ENCODE measurements at places on chromosomes 6 and 20.

- DNase-seq: peak; percentile 21
Measured at GRCh38 chr6:88008831-88009231, 38.8 kb upstream of the SPACA1 start.

DNA sequence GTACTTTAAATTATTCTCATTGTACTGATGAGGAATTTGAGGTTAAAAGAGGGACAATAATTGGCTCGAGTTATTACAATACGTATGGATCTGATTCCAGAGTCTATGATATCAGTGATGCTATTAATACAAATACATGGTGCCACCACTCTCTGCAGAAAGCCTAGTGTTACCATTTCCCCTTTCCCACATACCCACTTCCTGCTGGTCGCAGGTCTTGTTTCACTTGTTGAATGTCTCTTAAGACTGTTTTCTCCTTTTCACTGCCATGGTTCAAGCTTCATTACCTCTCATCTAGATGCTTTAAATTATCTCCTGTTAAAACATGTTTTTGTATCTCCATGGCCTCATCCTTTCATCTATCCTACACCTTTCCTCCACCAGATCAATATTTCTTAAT, 62.0 kb downstream of the FHL5 start:
- no peak for DNase-seq

GRCh38 chr6:10163203-10163962, 251.5 kb downstream of the TFAP2A start:
- DNase-seq: no peak

DNA sequence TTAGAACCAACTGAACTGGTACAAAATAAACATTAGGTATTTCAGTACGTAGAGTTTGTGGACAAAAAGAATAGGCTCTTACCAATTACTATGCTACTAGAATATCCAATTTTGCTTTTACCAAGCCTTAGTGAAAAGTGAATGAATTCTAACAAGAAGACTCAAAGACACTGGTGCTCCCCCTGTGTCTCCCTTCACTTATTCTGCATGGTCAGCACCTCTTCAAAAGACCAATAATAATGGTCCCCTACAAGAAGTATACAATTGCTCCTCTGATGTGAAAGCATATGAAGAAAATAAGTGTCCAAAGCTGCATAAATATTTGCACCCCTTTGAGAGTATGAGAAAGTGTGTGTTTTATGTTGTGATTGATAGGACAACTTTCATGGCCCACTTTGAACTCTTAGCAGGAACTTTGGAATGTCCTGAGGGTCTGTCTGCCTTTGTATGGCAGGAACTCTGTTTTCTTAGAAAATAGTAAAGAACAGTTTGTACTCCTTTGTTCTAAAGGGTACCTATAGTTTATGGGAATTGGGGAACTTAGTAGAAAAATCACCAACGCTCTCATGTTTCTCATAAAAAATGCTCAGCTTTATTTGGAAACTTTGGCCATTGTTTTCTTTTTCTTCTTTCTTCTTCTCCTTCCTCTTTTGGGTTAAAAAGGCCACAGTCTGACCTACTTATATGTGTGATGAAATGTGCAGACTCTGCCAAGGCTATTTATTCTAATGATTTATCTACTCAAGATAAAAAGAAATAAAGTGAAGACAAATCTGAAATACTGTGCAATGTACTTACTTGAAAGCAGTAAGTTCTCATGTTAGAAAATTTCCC, 352.4 kb downstream of the LAMA2 start:
- DNase-seq: peak; percentile 37

DNA sequence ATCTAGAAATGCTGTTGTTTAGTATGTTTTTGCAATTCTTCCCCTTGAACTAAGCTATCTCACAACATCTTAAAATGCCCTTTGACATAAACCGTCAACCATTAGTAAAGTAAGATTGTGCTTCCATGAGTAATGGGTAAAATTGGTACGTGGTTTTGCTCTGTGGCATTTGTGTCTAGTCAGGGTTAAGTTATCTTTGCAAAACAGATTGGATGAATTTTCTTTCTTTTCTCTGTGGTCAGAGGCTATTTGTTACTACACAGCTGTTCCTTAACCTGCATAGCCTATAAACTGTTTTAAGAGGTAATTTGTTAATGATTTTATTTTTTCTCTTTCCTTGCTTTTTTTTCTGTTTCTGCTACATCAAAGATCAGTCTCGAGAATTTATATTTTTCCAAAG, 75.4 kb downstream of the RPP40 start:
- peak; percentile 84 for DNase-seq

- DNase-seq: no peak
Measured at GRCh38 chr6:11811644-11812264, 33.2 kb upstream of the ADTRP start.

DNA sequence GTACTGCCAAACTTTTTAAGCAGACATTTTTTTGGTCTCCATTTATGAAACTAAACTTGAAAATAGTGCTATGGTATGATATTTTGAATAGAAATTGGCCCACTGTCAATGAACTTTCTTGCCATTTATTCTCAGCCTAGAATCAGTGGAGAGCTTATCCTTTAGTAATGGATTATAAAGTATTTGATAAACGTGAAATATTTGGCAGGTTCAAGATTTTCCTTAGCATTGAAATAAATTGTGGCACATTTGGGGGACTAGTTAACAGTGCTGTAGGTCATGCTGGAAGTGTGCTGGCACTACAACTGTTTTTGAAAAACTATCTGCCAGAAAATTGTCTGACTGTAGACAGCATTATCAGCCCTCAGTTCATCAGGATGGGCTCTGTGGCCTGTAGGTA, 2.1 kb downstream of the PRSS35 start:
- DNase-seq: no peak

GRCh38 chr6:341914-342831, 49.4 kb upstream of the IRF4 start:
- DNase-seq: no peak

GRCh38 chr6:124396361-124396760, 565.9 kb upstream of the RNF217 start:
- DNase-seq: no peak

- DNase-seq: no peak
Measured at GRCh38 chr6:74807674-74808073, 398.2 kb downstream of the COL12A1 start.

DNA sequence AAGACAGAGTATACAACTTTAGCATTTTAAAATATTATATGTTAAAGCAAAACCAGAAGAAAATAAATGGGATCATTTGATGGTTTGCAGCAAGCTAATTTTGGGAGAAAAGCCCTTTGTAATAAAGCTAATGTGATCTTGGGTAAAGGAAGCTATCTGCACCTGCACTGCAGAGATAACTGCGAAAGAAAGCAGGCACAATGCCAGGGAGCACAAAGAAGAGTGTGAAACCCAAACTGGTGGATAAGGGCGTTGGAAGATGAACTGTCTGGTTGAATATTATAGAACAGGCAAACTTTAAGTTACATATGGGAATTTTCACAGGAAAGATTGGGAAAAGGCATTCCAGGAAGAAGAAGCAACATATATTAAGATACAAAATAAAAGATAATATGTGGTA, 179.2 kb upstream of the KHDRBS2 start:
- no peak for DNase-seq

DNA sequence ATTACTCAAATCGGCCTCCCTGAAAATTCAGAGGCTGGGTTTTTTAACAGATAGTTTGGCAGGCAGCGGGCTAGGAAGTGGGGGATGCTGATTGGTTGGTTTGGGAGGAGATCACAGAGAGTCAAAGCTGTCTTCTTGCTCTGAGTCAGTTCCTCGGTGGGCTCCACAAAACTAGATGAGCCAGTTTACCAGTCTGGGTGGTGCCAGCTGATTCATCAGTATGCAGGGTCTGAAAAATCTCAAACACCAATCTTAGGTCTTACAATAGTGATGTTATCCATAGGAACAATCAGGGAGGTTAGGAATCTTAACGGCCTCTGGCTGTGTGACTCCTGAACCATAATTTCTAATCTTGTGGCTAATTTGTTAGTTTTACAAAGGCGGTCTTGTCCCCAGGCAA, 190.7 kb downstream of the C6orf118 start:
- DNase-seq: no peak

DNA sequence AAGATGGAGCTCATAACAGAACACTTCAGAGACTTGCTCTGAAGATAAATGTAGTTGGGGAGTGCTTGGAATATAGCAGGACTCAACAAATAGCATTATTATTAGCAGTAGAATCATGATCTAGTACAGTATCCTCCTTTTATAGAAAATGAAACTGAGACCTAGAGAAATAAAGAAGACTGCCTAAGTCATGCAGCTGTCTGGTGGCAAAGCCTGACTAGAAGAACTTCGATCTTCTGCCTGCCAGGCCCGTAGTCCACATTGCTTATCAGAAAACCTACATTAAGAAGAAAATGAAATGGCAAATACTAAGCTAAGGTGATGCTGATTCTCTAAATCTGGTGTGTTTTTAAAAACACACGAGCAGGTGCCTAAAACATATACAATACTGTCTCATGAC, 46.4 kb upstream of the DST start:
- DNase-seq: no peak

GRCh38 chr20:16808796-16809195, 60.6 kb downstream of the OTOR start:
- DNase-seq: no peak

DNA sequence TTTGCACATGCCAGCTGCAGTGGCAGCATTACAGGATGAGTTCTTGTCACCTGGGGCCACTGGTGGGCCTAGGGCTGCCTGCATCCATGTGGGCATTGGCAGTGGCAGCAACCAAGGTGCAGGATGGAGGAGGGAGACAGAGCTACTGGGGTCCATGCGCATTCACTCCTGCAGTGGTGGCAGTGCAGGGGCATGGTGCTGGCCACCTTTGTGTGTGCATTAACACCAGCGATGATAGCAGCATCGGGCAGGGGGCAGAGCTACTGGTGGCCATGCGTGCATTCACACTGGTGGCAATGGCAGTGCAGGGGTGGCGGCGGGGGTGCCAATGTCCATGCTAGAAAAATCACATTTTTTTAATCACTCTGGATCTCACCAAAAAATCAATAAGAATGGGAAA, 730.0 kb downstream of the KHDRBS2 start:
- no peak for DNase-seq

DNA sequence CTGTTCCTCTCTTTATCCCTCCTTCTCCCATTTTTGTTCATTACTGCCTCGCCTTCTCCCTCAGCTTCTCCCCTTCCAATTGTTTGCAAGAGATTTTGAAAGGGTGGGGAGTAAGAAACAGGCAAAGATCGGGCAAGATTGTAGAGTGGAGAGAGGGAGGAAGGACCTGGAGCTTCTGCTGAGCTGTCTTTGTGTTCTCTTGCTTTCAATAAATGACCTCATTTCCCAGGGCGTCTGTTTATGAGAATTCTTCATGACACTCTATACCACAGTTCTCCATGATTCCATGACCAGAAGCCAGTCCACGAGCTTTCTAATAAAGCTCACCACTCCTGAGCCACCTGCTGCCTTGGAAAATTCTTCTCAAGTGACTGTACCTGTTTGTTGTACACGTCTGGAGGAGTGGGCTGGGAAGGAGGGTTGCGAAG, 50.0 kb upstream of the PLEKHG1 start:
- peak; percentile 5 for DNase-seq

DNA sequence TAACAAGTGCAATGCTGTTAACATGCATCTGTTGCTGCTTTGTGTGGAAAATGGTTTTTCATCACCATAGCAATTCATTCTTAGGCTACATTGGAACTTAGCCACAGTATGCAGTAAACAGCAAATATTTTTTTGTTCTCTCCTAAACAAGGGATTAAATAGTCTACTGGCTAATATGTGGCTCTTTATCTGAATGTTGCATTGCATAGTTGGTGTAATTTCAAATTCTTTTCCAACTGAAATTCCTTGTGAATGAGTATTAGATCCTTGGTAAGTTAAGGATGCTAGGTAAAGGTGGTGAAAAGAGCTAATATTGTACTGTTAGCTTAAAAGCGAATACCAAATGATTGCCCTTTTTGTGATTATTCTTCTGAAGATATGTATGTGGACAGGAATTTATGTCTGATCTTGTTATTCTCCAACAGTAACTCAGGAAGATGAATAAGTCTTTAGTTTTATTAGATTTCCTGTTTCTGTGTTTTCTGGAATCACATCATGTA, 958 bp downstream of the MLIP start:
- DNase-seq: peak; percentile 33

DNA sequence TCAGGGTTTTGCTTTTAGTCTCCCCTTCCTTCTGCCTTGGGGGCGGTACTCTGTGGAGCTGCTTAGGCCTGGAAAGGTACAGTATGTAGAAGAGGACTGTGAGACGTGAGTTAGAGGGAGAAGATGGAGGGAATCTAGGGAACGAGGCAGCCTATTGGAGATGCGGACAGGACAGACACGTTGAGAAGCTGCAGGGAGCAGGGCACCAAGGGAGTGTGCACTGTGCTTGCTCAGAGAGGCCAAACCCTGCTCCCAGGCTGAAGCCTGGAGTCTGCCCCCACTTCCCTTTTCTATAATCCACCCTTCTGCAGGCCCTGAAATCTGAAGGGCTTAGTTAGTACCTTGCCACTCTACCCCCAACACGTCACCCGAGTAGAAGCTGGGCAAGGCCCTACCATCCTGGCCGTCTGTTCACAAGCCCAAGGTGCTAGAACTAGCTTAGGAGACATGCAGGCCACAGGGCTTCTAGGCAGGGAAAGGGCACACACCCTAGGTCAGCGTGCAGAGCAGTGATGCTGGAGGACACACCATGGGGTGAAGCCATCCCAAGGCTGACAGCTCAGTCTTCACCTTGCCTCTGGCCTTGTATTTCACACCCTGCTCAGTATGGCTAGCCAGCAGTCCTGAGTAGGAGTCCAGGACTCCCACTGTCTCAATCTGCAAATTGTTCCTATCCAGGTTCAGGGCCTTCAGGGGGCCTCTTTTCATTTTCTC, 6.9 kb downstream of the TP53INP2 start:
- no peak for DNase-seq

- no peak for DNase-seq
Measured at GRCh38 chr6:41049955-41050354, 3.0 kb upstream of the APOBEC2 start.

DNA sequence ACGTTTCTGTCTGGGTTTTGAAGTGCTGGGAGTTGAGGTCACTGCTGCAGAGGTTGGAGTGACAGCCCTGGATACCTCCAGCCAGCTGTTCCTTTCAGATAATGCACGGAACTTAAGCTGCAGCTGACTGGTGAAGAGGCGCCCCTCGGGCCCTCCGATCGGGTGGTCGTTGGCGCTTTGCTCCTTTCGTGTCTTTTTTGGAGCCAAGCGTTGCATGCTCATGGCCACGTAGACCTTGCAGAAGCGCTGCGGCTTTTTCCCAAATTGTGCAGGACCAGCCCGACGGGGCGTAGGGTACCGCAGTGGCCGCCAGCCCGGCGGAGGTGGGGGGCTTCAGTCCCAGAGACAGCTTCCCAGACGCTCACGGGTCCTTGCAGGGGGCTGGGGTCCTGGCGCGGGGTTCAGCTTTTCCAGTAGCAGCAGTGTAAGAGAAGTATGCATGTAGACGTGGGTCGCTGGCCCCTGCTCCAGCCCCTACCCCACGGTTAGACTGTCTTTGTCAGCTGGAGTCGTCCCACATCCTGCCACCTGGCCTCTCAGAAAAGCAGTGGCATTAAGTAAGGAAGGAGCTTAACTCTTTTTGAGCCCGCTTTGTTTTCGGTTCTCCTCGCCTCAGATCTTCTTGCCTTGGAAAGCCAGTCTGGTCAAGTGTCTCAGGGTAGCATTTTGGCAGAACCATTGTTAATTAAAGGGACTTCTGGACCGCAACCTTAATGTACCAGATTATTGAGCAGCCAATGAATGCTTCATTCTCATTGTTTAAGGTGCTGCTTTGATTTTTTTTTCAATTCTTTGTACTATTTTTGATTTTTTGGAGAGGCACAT, 838 bp downstream of the TNFAIP3 start:
- no peak for DNase-seq

GRCh38 chr6:27812805-27813492, 99.2 kb downstream of the OR2B2 start:
- no peak for DNase-seq
